ENCODE measurements at places on chromosomes 4 and X. TPM values are rescaled to one million over a fixed set of nuclear protein-coding genes. Genes with fewer than 3 reads are reported as not detected.
A peak's percentile ranks its signal among the peaks of the same experiment; 100 is the strongest.

GRCh38 chr4:174120446-174121295 is 162.8 kb downstream of the FBXO8 start:
- no peaks in the 10 kb centered on the region for H3K36me3 ChIP-seq
- H3K4me1 ChIP-seq = no peaks in the 10 kb centered on the region
- no peaks in the 10 kb centered on the region for H3K27me3 ChIP-seq

DNA sequence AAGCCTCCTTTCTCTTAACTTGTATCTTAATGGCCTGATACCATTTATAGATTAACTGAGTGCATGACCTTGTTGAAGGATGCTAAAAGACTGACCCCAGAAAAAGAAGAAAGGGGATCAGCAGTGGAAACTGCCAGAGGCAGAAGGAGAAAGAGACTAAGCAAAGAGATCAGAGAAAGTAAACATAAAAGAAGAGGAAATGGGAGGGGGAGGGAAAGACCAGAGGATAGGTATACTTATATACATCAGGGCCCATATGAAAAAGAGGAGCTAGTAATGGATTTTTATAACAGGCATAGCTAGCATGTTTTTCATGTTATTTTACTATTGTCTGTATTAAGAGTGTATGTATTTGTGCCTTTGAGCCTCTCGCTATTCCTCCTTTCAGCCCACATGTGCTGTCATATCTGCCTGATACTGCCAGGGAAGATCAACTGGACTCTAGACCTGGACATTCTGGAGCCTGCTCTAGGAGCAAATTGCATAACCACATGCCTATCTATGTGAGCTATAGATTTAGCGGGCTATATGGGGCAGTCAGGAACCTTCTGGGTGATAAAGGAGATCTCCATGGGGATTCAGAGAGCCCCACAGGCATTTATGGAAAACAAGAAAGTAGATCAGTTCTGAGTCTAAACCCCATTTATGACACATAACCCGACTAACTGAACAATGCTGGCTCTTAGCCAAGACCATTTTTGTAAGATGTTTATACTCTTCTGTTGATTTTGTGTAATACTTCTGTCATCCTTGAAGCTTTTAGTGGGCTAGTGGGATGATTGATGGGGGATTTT is 13.4 kb upstream of the SNX12 start:
- no peak overlapping the region for H3K4me3 ChIP-seq
- H3K27ac ChIP-seq = no peak overlapping the region
- H3K27me3 ChIP-seq = no peaks in the 10 kb centered on the region
- H3K36me3 ChIP-seq = no peaks in the 10 kb centered on the region
- DNase-seq = no peak

DNA sequence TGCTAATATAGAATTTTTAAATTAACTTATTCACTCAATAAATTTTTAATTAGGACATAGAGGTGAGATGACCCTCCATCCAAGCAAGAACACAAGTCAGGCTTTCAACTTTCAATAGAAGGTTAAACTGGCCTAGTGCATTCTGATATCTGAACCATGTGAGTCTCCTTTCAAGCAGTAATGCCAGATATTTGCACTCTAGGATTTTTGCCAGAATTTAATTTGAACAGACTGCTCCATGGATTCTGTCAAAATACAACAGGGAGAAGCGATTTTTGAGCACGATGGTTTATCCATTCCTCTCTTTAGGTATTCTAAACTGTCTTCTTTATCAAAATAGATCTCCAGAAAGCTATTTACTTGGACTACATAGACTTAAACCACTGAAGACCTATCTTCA is 72.0 kb upstream of the DCLK2 start:
- H3K4me1 ChIP-seq = no peaks in the 10 kb centered on the region
- no peaks in the 10 kb centered on the region for H3K36me3 ChIP-seq
- DNase-seq = no peak
- H3K4me3 ChIP-seq = no peak overlapping the region
- H3K27ac ChIP-seq = no peak overlapping the region
- H3K27me3 ChIP-seq = no peaks in the 10 kb centered on the region

GRCh38 chr4:2767046-2767704 is 11.0 kb upstream of the TNIP2 start:
- no peak overlapping the region for H3K27ac ChIP-seq
- no peaks in the 10 kb centered on the region for H3K4me1 ChIP-seq
- no peak for DNase-seq
- no peaks in the 10 kb centered on the region for H3K27me3 ChIP-seq
- H3K36me3 ChIP-seq = no peaks in the 10 kb centered on the region

- no peaks in the 10 kb centered on the region for H3K36me3 ChIP-seq
- peak overlapping the region; percentile 100 for H3K27ac ChIP-seq
- no peaks in the 10 kb centered on the region for H3K4me1 ChIP-seq
- no peak for DNase-seq
- H3K4me3 ChIP-seq = peak overlapping the region; percentile 99
These were observed 1.7 kb downstream of the PDLIM5 start for GRCh38 chr4:94453391-94453963.

- H3K36me3 ChIP-seq = no peaks in the 10 kb centered on the region
- no peak overlapping the region for H3K27ac ChIP-seq
- no peak for DNase-seq
- no peak overlapping the region for H3K4me3 ChIP-seq
- H3K4me1 ChIP-seq = no peaks in the 10 kb centered on the region
- H3K27me3 ChIP-seq = no peaks in the 10 kb centered on the region
These were observed 363.6 kb upstream of the FAM241A start for GRCh38 chr4:111781611-111782010.

DNA sequence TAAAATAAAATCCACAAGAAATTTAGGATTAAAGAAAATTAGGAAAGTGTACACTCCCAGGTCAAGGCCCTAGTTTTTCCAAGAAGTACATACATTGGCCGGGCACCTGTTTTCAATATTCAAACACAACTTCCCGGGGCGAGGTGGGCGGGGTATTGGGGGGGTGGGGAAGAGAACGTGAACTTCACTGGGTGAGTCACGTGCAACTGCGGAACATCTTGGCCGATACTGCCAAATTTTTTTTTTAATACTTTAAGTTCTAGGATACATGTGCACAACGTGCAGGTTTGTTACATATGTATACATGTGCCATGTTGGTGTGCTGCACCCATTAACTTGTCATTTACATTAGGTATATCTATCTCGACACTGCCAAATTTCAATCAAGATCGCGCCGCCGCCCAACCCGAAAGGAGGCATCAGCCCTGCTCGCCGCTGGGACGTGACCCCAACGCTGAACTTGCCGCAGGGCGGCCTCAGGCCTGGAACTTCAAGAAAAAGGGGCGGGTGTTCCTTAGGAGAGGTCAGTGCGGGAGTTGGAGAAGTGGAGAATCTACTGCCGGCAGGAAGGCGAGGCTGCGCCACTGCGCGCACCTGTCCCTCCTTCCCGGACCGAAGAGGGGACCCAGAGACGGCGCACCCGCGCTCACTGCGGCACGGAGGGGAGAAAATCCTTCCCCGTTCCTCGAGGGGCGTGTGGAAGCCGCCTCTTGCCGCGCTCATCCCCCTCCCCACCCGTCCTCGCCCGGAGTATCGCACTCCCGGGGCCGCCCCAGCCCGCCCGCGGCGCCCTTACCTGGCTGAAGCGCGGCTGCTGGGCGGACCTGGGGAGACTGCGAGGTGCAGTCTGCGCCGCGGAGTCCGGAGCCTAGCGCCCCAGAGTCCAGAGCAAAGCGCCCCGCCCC is at the start of gene TEC:
TEC (minus strand) TSS at position 883 of the 905 bp plus-strand sequence. CDS start 41,224 bp downstream, outside the sequence.
- no peaks in the 10 kb centered on the region for H3K36me3 ChIP-seq
- H3K4me1 ChIP-seq = no peaks in the 10 kb centered on the region
- peak within 1 kb of the TSS; percentile 71 for H3K27ac ChIP-seq
- H3K4me3 ChIP-seq = peak within 1 kb of the TSS; percentile 83
- DNase-seq = no peak
- no peaks in the 10 kb centered on the region for H3K27me3 ChIP-seq

GRCh38 chrX:110060846-110061537 is 58.1 kb downstream of the TMEM164 start:
- no peaks in the 10 kb centered on the region for H3K4me1 ChIP-seq
- H3K27me3 ChIP-seq = no peaks in the 10 kb centered on the region
- no peak overlapping the region for H3K4me3 ChIP-seq
- DNase-seq = no peak

GRCh38 chr4:122863639-122864038 is 37.0 kb downstream of the FGF2 start:
- H3K27me3 ChIP-seq = no peaks in the 10 kb centered on the region
- H3K4me1 ChIP-seq = no peaks in the 10 kb centered on the region
- DNase-seq = no peak
- H3K36me3 ChIP-seq = no peaks in the 10 kb centered on the region
- H3K27ac ChIP-seq = no peak overlapping the region

DNA sequence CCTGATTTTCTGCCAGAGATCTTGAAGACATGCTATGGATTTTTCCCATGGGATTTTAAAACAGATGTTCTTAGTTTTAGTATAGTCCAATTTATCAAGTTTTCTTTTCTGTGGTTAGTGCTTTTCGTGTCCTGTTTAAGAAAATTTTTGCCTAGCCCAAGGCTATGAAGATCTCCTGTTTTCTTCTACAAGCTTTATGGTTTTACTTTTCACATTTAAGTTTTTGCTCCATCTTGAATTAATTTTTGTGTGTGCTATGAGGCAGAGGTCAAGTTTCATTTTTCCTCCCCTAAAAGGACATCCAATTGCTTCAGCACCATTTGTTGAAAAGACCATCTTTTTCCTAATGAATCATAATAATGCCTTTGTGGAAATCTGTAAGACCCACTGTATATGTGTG is 65.6 kb downstream of the POLR2B start:
- H3K27me3 ChIP-seq = no peaks in the 10 kb centered on the region
- no peak for DNase-seq
- peak overlapping the region; percentile 76 for H3K27ac ChIP-seq
- H3K36me3 ChIP-seq = no peaks in the 10 kb centered on the region
- H3K4me3 ChIP-seq = no peak overlapping the region

DNA sequence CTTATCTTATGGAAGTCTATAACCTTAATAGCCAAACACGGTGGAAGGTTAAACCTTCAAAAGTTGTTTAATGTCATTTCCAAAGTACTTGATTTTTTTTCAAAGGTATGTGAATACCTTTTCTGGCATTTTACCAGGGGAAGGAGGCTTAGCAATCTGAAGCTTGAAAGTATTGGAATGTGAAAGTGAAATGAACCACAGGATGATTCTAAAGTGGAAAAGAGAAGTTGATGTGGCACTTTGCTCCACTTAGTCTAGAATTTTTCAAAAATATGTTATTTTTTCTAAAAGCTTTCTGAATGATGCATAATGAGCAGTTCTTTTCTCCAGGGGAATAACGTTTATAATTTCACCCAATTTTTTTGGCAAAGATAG is 19.2 kb downstream of the PI4K2B start:
- H3K4me1 ChIP-seq = no peaks in the 10 kb centered on the region
- no peaks in the 10 kb centered on the region for H3K27me3 ChIP-seq
- no peak overlapping the region for H3K27ac ChIP-seq

Gene TRIM75
- not detected for total RNA-seq

Gene CENPE
- 0.64 TPM for total RNA-seq

Gene EVC2
- 15.4 TPM for total RNA-seq

Gene CCSER1
- total RNA-seq = 7.6 TPM

Gene SSX2B
- total RNA-seq = not detected

Gene ENOX2
- total RNA-seq = 11.5 TPM
